Osteoblast (primary cell): ENCODE measurements at places on chromosomes 5 and 9. TPM values are rescaled to one million over a fixed set of nuclear protein-coding genes. Genes with fewer than 3 reads are reported as not detected.

DNA sequence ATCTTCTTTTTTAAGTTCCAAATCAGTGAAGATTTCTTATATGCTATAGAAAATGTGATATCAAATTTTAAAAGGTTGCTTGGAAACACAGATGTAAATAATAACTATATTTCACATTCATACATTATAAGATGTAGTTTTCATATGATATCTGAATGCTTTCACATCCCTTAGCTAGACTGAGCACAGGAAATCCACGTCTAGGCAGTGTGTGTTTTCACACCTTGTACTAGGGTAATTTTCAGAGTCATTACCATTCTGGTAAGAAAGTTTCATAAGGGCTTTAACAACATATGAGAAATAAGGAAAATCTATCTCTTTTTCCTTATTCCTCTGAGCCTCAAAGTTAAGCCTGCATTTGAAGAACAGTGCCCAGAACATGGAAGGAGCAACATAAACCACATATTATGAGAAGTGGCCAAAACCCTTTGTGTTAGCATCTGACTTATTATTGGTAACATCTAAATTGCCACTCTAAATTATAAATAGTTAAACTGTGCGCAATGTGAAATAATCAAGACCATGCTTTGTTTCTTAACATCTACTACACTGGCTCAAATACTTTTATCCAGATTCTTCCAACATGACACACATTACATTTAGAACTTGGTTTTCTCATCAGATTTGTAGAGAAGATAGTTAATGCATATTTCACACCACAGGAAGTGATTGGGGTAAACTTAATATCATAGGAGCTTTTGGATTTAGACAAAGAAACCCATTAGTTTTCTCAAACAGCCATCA is 113.3 kb downstream of the PPP2R2B start:
- H3K27me3 ChIP-seq = no peaks in the 10 kb centered on the region
- DNase-seq = no peak
- no peaks in the 10 kb centered on the region for H3K4me1 ChIP-seq

DNA sequence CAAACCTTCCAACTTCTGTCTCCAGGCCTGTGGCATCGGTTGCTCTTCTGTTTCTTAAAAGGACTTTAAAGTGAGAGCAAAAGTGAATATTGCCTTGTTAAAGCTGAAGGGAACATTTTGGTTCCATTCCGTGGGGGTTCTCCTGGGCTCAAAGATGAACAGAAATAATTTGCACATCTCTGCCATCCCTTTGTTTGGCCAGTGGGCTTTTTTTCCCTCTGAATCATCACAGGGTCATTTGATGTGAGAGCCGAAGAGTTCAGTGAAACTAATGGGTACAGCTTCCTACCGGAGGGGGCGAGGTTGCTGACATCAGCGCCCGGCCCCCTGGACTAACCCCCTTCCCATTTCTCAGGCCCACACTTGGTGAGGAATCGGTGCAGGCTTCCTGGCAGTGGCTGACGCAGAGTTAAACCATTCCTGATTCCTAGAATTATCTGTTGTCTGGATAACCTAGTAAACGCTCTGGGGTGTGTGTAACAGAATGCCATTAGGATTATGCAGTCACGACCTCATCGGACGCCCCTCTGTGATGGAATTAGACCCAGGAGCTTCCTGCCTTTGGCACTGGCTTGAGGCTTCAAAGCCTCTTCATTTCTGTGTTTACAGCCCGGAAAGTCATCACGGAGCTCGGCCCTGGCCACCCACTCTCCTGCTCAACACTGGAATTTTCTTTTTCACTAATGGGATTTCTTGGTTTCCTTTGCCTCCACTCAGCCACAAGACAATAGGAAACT is 61.6 kb upstream of the RPL26L1 start:
- no peaks in the 10 kb centered on the region for H3K27me3 ChIP-seq
- H3K27ac ChIP-seq = peak overlapping the region; percentile 99
- DNase-seq = peak; percentile 93
- H3K36me3 ChIP-seq = peaks cover 20% of the 10 kb centered on the region
- H3K4me3 ChIP-seq = no peak overlapping the region

- DNase-seq = peak; percentile 58
- H3K36me3 ChIP-seq = no peaks in the 10 kb centered on the region
- no peaks in the 10 kb centered on the region for H3K27me3 ChIP-seq
- no peak overlapping the region for H3K27ac ChIP-seq
Observed at GRCh38 chr9:134558124-134558905, 83.3 kb upstream of the COL5A1 start.

- H3K4me3 ChIP-seq = peak within 1 kb of the TSS; percentile 58
- no peak within 1 kb of the TSS for H3K27ac ChIP-seq
- DNase-seq = peak; percentile 85
- H3K27me3 ChIP-seq = no peaks in the 10 kb centered on the region
Observed at GRCh38 chr5:102296178-102296817, at the start of gene SLCO4C1. Gene SLCO4C1 (minus strand): TSS chr5:102296284. CDS start chr5:102296262, 22 bp downstream.

GRCh38 chr9:97755618-97756267 is 58.6 kb upstream of the XPA start:
- no peak for DNase-seq
- H3K27ac ChIP-seq = no peak overlapping the region
- no peaks in the 10 kb centered on the region for H3K4me1 ChIP-seq
- no peak overlapping the region for H3K4me3 ChIP-seq
- peaks cover 38% of the 10 kb centered on the region for H3K27me3 ChIP-seq
- H3K36me3 ChIP-seq = no peaks in the 10 kb centered on the region

DNA sequence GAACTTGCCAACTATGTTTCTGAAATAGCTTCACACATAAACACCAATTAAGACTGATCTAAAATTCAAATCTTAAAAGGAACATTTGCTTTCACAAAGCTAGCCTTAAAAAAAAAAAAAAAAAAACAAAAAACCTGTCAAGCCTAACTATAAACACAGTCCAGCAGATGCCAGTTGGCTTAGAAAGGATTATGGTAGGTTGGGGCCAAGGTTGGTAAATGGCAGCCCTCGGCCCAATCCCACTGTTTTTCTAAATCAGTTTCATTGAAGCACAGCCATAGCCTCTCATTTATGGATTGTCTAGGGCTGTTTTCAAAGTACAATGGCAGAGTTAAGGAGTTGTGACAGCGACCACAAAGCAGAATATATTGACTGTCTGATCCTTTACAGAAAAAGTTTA is 75.7 kb upstream of the FRRS1L start:
- no peak for DNase-seq
- H3K4me3 ChIP-seq = no peak overlapping the region
- no peak overlapping the region for H3K27ac ChIP-seq
- no peaks in the 10 kb centered on the region for H3K27me3 ChIP-seq

DNA sequence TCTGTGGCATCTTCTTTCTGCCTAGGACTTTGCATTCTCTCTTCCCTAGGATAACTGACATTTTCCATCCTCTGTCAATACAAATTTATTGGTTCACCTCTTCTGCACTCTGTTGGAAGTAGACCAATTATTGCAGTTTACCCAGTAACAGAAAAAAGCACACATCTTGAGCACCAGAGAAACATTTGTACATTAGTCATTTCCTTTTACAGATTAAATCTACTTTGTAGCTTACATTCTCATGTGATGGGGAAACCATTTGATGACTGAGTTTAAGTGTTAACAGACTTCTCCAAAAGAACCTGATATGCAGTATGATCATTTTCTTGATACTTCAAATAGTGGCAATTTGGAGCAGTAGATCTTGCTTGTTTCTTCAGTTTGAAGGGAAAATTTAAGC is 1098.8 kb downstream of the DTWD2 start:
- no peaks in the 10 kb centered on the region for H3K36me3 ChIP-seq
- DNase-seq = no peak
- no peaks in the 10 kb centered on the region for H3K27me3 ChIP-seq
- H3K27ac ChIP-seq = no peak overlapping the region
- no peak overlapping the region for H3K4me3 ChIP-seq

GRCh38 chr5:131810510-131811249 is 13.9 kb upstream of the FNIP1 start:
- no peaks in the 10 kb centered on the region for H3K36me3 ChIP-seq
- H3K4me1 ChIP-seq = peaks cover 15% of the 10 kb centered on the region
- DNase-seq = peak; percentile 72
- H3K27ac ChIP-seq = no peak overlapping the region

- no peaks in the 10 kb centered on the region for H3K36me3 ChIP-seq
- H3K4me3 ChIP-seq = no peak overlapping the region
- DNase-seq = no peak
- no peak overlapping the region for H3K27ac ChIP-seq
- H3K27me3 ChIP-seq = no peaks in the 10 kb centered on the region
Observed at GRCh38 chr9:3447143-3447542, 78.7 kb downstream of the RFX3 start.

GRCh38 chr9:17116400-17116837 is 18.4 kb upstream of the CNTLN start:
- H3K4me3 ChIP-seq = peak overlapping the region; percentile 41
- H3K36me3 ChIP-seq = no peaks in the 10 kb centered on the region
- H3K27ac ChIP-seq = no peak overlapping the region
- H3K27me3 ChIP-seq = no peaks in the 10 kb centered on the region
- DNase-seq = peak; percentile 71

Gene GFM2
- total RNA-seq = 22.8 and 23.0 TPM in 2 replicates

Gene EIF4E1B
- total RNA-seq = not detected in 2 replicates

Gene CDC42SE2
- total RNA-seq = 22.8 and 24.8 TPM in 2 replicates

Gene HTR4
- total RNA-seq = not detected in 2 replicates
